Activated CD4-positive, alpha-beta T cell treated with anti-CD3 and anti-CD28 coated beads, Interleukin-2, amount 10 ng/mL, durations not matched to agents 24 days and 14 days (primary cell): ENCODE measurements at places on chromosomes 12 and 14. TPM values are rescaled to one million over a fixed set of nuclear protein-coding genes. Genes with fewer than 3 reads are reported as not detected.

The PLCZ1 gene
- total RNA-seq: not detected in 2 replicates

The RND1 gene
- 4.4 and 5.7 TPM in 2 replicates for total RNA-seq

The IQSEC3 gene
- total RNA-seq: 0.05 and 0.21 TPM in 2 replicates

The PPP2R5E gene
- total RNA-seq: 45.1 and 45.7 TPM in 2 replicates

The ARMH4 gene
- total RNA-seq: 0.12 TPM in 1 of 2 replicates, not detected in the other

The TPPP2 gene
- not detected in 2 replicates for total RNA-seq

The LRP1-AS gene
- total RNA-seq: not detected in 2 replicates

The SPPL3 gene
- total RNA-seq: 28.2 and 33.6 TPM in 2 replicates

The DCAF5 gene
- total RNA-seq: 29.8 and 29.9 TPM in 2 replicates

The ADCK1 gene
- total RNA-seq: 4.9 and 5.3 TPM in 2 replicates

The KRT81 gene
- total RNA-seq: not detected in 2 replicates

The KRT73 gene
- total RNA-seq: 0.09 TPM in 1 of 2 replicates, not detected in the other

The FLVCR2 gene
- 3.6 and 5.4 TPM in 2 replicates for total RNA-seq

The HPD gene
- not detected in 2 replicates for total RNA-seq

The KSR2 gene
- 0.02 and 0.05 TPM in 2 replicates for total RNA-seq

The KRT80 gene
- total RNA-seq: not detected in 2 replicates

The BIN2 gene
- total RNA-seq: 31.7 and 33.2 TPM in 2 replicates

The CLEC2B gene
- total RNA-seq: 13.0 and 13.1 TPM in 2 replicates

The CLEC7A gene
- total RNA-seq: not detected in 2 replicates

The RAD51AP1 gene
- 31.4 and 35.8 TPM in 2 replicates for total RNA-seq

The KRT72 gene
- 0.09 TPM in 1 of 2 replicates, not detected in the other for total RNA-seq

The SVOP gene
- not detected in 2 replicates for total RNA-seq

The LHX5 gene
- total RNA-seq: not detected in 2 replicates

The RTL1 gene
- total RNA-seq: not detected in 2 replicates

The SMCO2 gene
- total RNA-seq: 1.1 and 1.4 TPM in 2 replicates

The IAPP gene
- not detected in 2 replicates for total RNA-seq

The ENDOU gene
- total RNA-seq: 0.09 TPM in 1 of 2 replicates, not detected in the other

The CCDC59 gene
- total RNA-seq: 101 and 102 TPM in 2 replicates

The FITM1 gene
- 0.26 and 0.54 TPM in 2 replicates for total RNA-seq

The SSPN gene
- not detected in 2 replicates for total RNA-seq

The MLEC gene
- 131 and 149 TPM in 2 replicates for total RNA-seq

The STAB2 gene
- total RNA-seq: not detected in 2 replicates

The TAS2R43 gene
- total RNA-seq: 1.2 and 1.3 TPM in 2 replicates

The HOMEZ gene
- total RNA-seq: 12.9 and 13.5 TPM in 2 replicates

The CCDC184 gene
- total RNA-seq: 0.38 and 0.44 TPM in 2 replicates

The EXOC3L4 gene
- total RNA-seq: not detected in 2 replicates

The CLEC9A gene
- total RNA-seq: not detected in 2 replicates

The MANSC4 gene
- total RNA-seq: not detected in 2 replicates

The MIP gene
- not detected in 2 replicates for total RNA-seq

The CMTM5 gene
- total RNA-seq: not detected in 2 replicates

The EAPP gene
- total RNA-seq: 33.7 and 34.7 TPM in 2 replicates

The FAM177A1 gene
- 37.9 and 41.6 TPM in 2 replicates for total RNA-seq
